ENCODE measurements at places on chromosomes 11 and 22.

DNA sequence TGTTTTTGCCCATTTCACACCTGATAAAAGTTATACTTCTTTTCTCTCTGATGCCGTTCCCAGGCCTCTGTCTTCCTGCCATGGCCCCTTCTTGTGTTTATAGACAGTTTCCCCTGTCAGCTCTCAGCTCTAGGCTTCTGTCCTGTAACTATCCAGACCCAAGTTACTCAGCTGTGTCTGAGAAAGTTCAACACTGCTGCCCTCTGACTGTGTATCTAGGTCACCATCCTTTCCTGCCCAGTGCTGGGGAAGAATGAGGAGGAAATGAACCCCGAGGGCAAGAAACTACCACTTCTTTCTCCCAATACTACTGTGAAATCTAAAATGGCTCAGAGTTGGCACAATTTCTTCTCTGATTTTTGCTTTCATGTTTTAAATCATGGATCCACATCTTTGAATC is 29.6 kb downstream of the SNX19 start:
- DNase-seq: no peak

- DNase-seq: no peak
Observed at GRCh38 chr11:8241373-8242117, 22.1 kb downstream of the LMO1 start.

- peak; percentile 97 for DNase-seq
Observed at GRCh38 chr11:115504276-115505158, at the start of gene CADM1. Gene CADM1 (minus strand): TSS chr11:115504415.

GRCh38 chr22:38970551-38970950 is 11.6 kb upstream of the APOBEC3B start:
- no peak for DNase-seq

GRCh38 chr11:100801225-100801999 is 114.3 kb downstream of the ARHGAP42 start:
- no peak for DNase-seq

- DNase-seq: no peak
Observed at GRCh38 chr11:85758026-85758425, 52.9 kb downstream of the SYTL2 start.

DNA sequence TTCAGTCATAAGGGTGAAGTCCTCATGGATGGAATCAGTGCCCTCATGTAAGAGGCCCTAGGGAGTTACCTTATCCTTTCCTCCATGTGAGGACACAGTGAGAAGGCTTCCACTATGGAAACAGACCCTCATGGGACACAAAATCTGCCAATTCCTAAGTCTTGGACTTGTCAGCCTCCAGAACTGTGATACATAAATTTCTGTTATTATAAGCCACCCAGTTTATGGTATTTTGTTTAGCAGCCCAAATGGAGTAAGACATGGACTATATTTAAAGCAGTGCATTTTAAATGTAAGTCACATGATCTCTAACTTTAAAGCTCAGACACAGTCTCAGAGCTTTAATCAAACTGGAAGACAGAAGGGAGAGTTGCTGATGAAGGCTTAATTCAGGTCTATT is 619.8 kb upstream of the CHORDC1 start:
- DNase-seq: no peak

- no peak for DNase-seq
Observed at GRCh38 chr11:232783-233565, 3.2 kb downstream of the SIRT3 start.

DNA sequence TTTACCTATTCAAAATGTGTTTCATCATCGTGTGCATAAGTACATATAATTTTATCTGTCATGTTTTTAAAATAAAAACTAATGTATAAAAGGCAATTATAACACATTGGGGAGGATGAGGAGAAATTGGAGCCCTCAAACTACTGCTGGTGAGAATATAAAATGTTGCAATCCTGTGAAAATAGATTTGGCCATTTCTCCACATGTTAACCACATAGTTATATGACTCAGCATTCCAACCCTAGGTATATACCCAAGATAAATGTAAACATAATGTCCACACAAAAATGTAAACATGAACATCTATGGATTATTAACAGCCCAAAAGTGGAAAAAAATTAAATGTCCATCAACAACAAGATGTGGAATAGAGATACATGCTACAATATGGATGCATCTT is 928.0 kb upstream of the FAT3 start:
- DNase-seq: no peak

DNA sequence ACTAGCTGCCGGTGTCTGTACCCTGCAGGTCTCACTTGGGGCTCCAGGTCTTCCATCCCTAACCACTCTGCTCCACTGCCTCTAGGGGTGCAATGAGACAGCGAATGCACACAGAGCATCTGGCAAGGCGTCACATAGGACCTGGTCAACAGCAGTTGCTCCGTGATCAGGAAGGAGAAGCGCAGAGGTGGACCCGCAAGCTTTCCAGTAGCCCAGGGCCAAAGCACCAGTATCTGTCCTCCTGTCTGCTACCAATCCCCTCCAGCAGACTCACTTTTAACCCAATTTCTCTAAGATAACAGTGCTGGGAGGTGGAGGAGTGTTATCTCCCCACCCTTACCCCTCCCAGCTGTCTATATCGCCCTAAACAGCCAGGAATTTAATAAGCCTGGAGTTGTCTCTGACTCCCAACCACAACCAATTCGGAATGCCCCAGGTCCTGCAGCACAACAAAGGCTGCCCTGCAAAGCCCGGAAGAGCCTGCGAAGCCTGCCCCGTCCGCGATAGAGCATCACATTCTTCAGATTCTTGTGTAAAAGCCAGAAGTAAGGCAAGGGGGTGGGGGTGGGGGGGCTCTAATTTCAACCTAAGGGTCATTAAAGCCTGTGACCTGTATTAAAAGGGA is 19.3 kb downstream of the MYH9 start:
- DNase-seq: peak; percentile 34

- DNase-seq: no peak
Observed at GRCh38 chr11:103367650-103368049, 258.4 kb downstream of the DYNC2H1 start.

GRCh38 chr11:116644201-116644940 is 128.4 kb downstream of the BUD13 start:
- DNase-seq: no peak

GRCh38 chr11:11882539-11882938 is 40.8 kb downstream of the USP47 start:
- DNase-seq: no peak

GRCh38 chr22:44668190-44668885 is 33.7 kb upstream of the PRR5 start:
- DNase-seq: no peak

GRCh38 chr11:119505861-119506260 is 82.9 kb upstream of the THY1 start:
- DNase-seq: peak; percentile 41

DNA sequence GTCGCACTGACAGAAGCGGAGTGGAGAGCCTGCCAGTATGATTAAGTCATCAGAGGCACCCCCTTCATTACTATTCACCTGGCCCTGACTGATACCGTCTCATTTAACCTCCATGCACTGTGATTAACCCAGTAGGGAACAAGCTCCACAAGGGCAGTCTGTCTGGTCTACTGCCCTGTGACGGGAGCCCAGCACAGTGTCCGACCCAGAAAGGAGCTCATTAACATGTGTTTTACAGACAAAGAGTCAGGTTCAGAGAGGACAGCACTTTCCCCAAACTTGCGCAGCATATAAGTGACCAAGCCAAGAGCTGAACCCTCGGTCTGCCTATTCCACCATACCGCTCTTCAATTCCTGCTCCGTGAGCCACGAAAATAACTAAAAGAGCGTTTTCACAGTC is 129.5 kb downstream of the RRAS2 start:
- no peak for DNase-seq
